PC-3 (cell line): ENCODE measurements at places on chromosomes 6 and 20. TPM values are rescaled to one million over a fixed set of nuclear protein-coding genes. Genes with fewer than 3 reads are reported as not detected.

DNA sequence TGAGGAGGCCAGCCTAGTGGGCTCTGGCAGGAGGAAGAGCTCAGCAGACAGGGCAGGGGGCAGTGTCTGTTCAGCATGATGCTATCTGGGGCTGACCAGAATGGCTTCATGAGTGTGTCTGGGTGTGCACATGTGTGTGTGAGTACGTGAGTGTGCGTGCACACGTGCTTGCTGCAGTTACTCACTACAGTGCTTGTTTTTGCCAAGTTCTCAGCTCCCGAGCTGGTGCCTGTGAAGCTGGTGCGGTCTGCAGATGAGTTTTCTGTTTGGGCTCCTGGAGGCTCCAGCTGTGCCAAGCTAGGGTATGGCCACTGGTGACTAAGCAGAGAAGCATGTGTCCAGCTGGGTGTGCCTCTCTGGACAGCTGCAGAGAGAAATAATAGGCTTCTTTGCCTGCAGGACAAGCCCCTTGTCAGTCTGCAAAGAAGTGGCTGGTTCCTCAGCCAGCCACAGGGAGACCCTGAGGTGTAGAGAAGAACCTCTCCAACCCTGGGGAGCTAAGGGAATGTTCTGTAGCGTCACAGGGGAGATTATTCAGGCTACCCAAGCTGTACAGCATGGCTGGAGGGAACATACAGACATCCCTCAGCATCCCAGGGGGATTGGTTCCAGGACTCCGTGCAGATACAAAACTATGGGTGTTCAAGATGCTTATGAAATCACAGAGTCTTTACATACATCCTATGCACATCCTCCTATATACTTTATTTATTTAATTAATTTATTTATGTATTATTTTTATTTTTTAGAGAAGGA, 40.2 kb upstream of the FAM50B start:
- no peaks in the 10 kb centered on the region for H3K27me3 ChIP-seq
- H3K36me3 ChIP-seq = no peaks in the 10 kb centered on the region
- peak overlapping the region; percentile 10; the same call in 1 of the 2 replicates for H3K4me3 ChIP-seq
- peaks cover 60% of the 10 kb centered on the region for H3K4me1 ChIP-seq

TP53TG5 gene
- total RNA-seq = not detected in 2 replicates

- no peaks in the 10 kb centered on the region for H3K36me3 ChIP-seq
- H3K27ac ChIP-seq = no peak overlapping the region
Measured at GRCh38 chr6:64014595-64014994, 379.0 kb downstream of the PHF3 start.

DNA sequence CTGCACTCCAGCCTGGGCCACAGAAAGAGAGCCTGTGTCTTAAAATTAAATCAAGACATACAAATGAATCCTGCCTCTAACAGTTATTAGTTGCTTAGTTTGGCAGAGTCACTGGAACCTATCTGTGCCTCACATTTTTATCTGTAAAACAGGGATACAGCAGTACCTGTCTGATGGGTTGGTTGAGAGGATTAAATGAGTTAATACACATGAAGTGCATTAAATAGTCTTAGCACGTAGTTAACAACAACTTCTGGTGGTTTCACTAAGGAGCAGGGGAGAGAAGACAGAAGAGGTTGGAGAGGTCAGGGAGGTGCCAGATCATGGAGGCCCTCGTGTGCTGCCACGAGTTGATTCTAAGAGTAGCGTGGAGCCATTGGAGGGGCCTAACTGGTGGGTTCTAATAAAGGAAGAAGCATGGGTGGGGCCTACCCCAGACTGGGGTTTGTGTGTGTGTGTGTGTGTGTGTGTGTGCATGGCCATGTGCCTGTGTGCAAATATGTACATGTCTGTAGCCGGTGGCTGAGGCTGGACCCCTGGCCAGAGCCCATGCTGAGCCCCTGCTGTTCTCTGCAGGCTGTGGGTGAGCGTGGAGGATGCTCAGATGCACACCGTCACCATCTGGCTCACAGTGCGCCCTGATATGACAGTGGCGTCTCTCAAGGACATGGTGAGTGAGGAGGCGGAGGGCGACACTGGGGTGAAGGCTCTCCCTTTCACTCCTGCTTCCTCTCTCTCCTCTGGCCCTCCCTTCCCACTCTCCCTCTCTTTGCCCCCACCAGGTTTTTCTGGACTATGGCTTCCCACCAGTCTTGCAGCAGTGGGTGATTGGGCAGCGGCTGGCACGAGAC, 9.1 kb downstream of the RBCK1 start:
- no peaks in the 10 kb centered on the region for H3K4me1 ChIP-seq
- no peak overlapping the region for H3K27ac ChIP-seq
- DNase-seq = no peak
- H3K36me3 ChIP-seq = peaks cover 19% of the 10 kb centered on the region
- H3K4me3 ChIP-seq = no peak overlapping the region

GRCh38 chr20:43921227-43921780, 6.7 kb downstream of the TOX2 start:
- no peak for DNase-seq
- H3K27ac ChIP-seq = no peak overlapping the region
- H3K4me1 ChIP-seq = peaks cover 50% of the 10 kb centered on the region
- H3K27me3 ChIP-seq = no peaks in the 10 kb centered on the region
- no peak overlapping the region for H3K4me3 ChIP-seq
- no peaks in the 10 kb centered on the region for H3K36me3 ChIP-seq

DNA sequence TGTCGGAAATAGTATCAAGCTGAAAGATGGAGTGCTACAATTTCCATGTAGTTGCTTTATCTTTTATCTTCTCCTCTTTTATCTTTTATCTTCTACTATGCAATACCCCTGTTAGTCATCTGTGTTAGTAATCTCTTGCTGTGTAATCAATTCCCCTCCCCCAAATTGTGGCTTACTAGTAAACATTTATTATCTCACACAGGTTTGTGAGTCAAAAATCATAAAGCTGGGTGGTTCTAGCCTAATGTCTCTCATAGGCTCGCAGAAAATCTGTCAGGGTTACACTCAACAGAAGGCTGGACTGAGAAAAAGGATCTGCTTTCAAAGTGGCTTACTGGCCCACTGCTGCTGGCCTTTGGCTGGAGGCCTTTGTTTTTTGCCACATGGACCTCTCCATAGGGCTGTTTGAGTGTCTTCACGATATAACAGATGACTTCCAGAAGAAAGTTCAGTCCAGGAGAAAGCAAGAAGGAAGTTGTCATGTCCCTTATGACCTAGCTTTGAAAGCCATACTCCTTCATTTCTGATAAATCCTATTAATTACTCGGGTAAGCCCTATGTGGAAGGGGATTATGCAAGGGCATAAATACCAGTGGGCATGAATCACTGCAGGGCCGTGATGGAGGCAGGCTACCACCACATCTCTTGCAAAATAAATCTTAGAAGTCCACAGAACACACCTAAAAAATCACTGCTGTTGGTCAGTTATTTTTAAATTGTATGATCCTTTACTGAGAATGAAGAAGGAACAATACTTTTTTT, 24.5 kb upstream of the PTCHD4 start:
- H3K27me3 ChIP-seq = no peaks in the 10 kb centered on the region
- DNase-seq = peak; percentile 77
- no peak overlapping the region for H3K4me3 ChIP-seq
- peaks cover 38% of the 10 kb centered on the region for H3K4me1 ChIP-seq
- peak overlapping the region; percentile 70 for H3K27ac ChIP-seq

- H3K36me3 ChIP-seq = peaks cover 2% of the 10 kb centered on the region; the same call in 1 of the 2 replicates
- H3K4me1 ChIP-seq = peaks cover 16% of the 10 kb centered on the region
- H3K27ac ChIP-seq = peak overlapping the region; percentile 45
- H3K27me3 ChIP-seq = no peaks in the 10 kb centered on the region
Measured at GRCh38 chr6:80425089-80425823, 318.8 kb downstream of the BCKDHB start.

- H3K4me1 ChIP-seq = peaks cover 22% of the 10 kb centered on the region
- no peak overlapping the region for H3K4me3 ChIP-seq
- H3K27ac ChIP-seq = no peak overlapping the region
- DNase-seq = peak; percentile 50
- H3K27me3 ChIP-seq = no peaks in the 10 kb centered on the region
- H3K36me3 ChIP-seq = no peaks in the 10 kb centered on the region
Measured at GRCh38 chr6:107665382-107665781, 158.7 kb downstream of the SCML4 start.

- no peak for DNase-seq
- no peak overlapping the region for H3K4me3 ChIP-seq
- peaks cover 11% of the 10 kb centered on the region for H3K27me3 ChIP-seq
- peaks cover 4% of the 10 kb centered on the region; the same call in 1 of the 2 replicates for H3K36me3 ChIP-seq
- peaks cover 8% of the 10 kb centered on the region for H3K4me1 ChIP-seq
- no peak overlapping the region for H3K27ac ChIP-seq
Measured at GRCh38 chr20:43910564-43910963, 4.1 kb upstream of the TOX2 start.

KCNQ5 gene
- 0.17 TPM in 1 of 2 replicates, not detected in the other for total RNA-seq

GRCh38 chr6:6790891-6791290, 202.4 kb downstream of the LY86 start:
- H3K4me1 ChIP-seq = peaks cover 28% of the 10 kb centered on the region
- H3K27ac ChIP-seq = peak overlapping the region; percentile 94
- no peak overlapping the region for H3K4me3 ChIP-seq
- no peaks in the 10 kb centered on the region for H3K27me3 ChIP-seq
- peak; percentile 96 for DNase-seq
- H3K36me3 ChIP-seq = no peaks in the 10 kb centered on the region

EPHA7 gene
- 0.52 and 1.4 TPM in 2 replicates for total RNA-seq

DNA sequence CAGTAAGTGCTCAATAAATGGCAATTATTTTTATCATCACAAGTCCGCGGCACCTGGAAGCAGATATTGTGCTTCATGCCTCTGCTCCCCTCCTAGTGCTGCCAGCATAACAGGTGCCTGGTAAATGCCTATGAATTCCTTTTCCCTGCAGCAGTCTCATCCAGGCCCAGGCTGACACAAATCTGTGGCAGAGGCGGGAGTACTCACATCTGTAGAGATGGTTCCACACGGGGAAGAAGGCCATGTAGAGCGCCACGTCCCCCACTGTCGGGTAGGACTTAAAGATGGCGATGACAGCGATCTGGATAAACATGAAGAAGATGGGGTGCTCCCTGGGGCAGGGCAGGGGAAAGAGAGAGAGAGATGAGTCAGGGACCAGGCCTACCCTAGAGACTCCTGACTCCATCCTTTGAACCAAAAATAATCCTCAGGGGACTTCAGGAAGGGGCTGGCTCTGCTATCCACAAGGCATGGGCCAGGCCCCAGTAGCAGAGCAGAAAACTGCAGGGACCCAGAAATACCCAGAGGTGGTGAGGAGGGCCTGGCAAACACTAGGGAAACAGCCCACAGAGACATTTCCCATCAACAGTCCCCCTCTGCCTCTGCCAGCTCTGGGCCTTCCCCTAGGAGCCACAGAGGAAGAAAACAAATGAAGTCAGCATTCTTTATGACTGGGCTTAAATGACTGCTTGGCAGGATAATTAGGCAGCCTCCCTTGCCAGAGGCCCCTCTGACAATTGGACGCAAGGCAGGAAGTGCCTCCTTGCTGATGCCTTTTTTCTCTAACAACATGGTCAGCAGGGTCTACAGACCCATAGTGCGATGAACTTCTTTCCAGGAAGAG, 23.0 kb downstream of the MAP1LC3A start:
- peak; percentile 13 for DNase-seq
- no peaks in the 10 kb centered on the region for H3K27me3 ChIP-seq
- peaks cover 37% of the 10 kb centered on the region for H3K4me1 ChIP-seq
- H3K27ac ChIP-seq = no peak overlapping the region
- H3K36me3 ChIP-seq = no peaks in the 10 kb centered on the region; the same call in 1 of the 2 replicates

- no peaks in the 10 kb centered on the region for H3K36me3 ChIP-seq
- H3K27ac ChIP-seq = peak overlapping the region; percentile 6
- peak; percentile 55 for DNase-seq
- H3K27me3 ChIP-seq = no peaks in the 10 kb centered on the region
- no peak overlapping the region for H3K4me3 ChIP-seq
Measured at GRCh38 chr20:10710991-10711775, 37.4 kb upstream of the JAG1 start.

GRCh38 chr6:45001663-45002062, 326.5 kb upstream of the RUNX2 start:
- no peaks in the 10 kb centered on the region for H3K36me3 ChIP-seq
- H3K4me1 ChIP-seq = no peaks in the 10 kb centered on the region
- H3K27me3 ChIP-seq = no peaks in the 10 kb centered on the region

GRCh38 chr20:25686081-25687067, 10.3 kb downstream of the ZNF337 start:
- no peak overlapping the region for H3K27ac ChIP-seq
- no peak overlapping the region for H3K4me3 ChIP-seq
- no peaks in the 10 kb centered on the region for H3K27me3 ChIP-seq
- no peak for DNase-seq
- H3K4me1 ChIP-seq = no peaks in the 10 kb centered on the region

- peak overlapping the region; percentile 81 for H3K4me3 ChIP-seq
- no peaks in the 10 kb centered on the region for H3K36me3 ChIP-seq
- DNase-seq = peak; percentile 88
Measured at GRCh38 chr6:10528158-10528981, 7.2 kb downstream of the GCNT2 start.

DNA sequence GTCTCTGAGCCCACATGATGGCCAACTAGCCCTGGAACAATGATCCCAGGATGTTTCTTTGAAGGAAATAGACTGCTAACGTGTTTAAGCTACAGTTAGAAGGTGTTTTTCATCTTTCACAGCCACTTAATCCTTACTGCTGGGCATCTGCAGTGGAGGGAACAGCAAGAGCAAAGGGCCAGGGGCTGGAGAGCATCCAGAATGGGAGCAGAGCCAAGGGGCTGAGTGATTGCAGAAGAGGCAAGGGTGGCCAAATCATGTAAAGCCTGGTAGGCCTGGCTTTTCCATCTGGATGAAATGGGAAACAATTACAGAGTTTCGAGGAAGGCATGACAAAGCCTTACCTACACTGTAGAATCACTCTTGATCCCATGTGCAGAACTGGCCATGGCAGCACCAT, 18.7 kb upstream of the LAMP5 start:
- no peaks in the 10 kb centered on the region for H3K27me3 ChIP-seq
- no peak overlapping the region for H3K27ac ChIP-seq
- H3K36me3 ChIP-seq = no peaks in the 10 kb centered on the region
- no peak for DNase-seq
- H3K4me1 ChIP-seq = peaks cover 19% of the 10 kb centered on the region

PRR18 gene
- total RNA-seq = not detected in 2 replicates

CRIP3 gene
- 0.29 TPM in 2 replicates for total RNA-seq

NMBR gene
- total RNA-seq = not detected in 2 replicates

GRCh38 chr6:129110690-129111343, 227.9 kb downstream of the LAMA2 start:
- peaks cover 12% of the 10 kb centered on the region; the same call in 1 of the 2 replicates for H3K4me1 ChIP-seq
- H3K36me3 ChIP-seq = no peaks in the 10 kb centered on the region
- no peaks in the 10 kb centered on the region for H3K27me3 ChIP-seq
- no peak overlapping the region for H3K4me3 ChIP-seq
- no peak for DNase-seq

- H3K4me1 ChIP-seq = no peaks in the 10 kb centered on the region
- H3K36me3 ChIP-seq = no peaks in the 10 kb centered on the region
- H3K27ac ChIP-seq = no peak overlapping the region
- no peak overlapping the region for H3K4me3 ChIP-seq
- no peaks in the 10 kb centered on the region for H3K27me3 ChIP-seq
Measured at GRCh38 chr6:63441266-63441956, 121.6 kb upstream of the LGSN start.

DNA sequence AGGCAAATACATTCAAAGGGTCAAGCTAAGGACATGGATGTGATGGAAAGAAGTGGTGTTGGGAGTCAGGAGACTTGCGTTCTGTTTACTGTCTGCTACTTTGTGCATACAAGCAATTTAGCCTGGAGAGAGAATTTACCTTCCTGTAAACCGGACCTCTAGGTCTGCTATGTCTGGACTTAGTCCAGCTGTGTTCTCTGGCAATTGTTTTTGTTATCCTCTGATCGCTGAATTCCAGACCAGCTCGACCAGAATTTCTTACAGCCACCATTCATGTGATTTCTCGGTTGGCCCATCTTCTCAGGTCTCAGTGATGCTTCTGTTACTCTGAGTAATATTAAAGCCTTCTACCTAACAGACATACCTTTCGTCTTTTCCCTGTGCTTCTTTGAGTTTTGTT, 75.2 kb downstream of the LRRC1 start:
- no peaks in the 10 kb centered on the region for H3K4me1 ChIP-seq
- no peak overlapping the region for H3K4me3 ChIP-seq
- no peaks in the 10 kb centered on the region for H3K27me3 ChIP-seq

CDS2 gene
- 13.2 and 17.1 TPM in 2 replicates for total RNA-seq
